ENCODE measurements at places on chromosomes 1 and 21. TPM values are rescaled to one million over a fixed set of nuclear protein-coding genes. Genes with fewer than 3 reads are reported as not detected.

Gene OLFML2B
- polyA plus RNA-seq = 0.07 TPM

GRCh38 chr1:232385221-232385620 lies 244.7 kb downstream of the SIPA1L2 start:
- DNase-seq = no peak
- H3K36me3 ChIP-seq = no peaks in the 10 kb centered on the region
- H3K27ac ChIP-seq = no peak overlapping the region
- H3K4me1 ChIP-seq = no peaks in the 10 kb centered on the region
- no peak overlapping the region for H3K4me3 ChIP-seq

GRCh38 chr1:44621841-44622286 lies 52.4 kb downstream of the TMEM53 start:
- no peak for DNase-seq
- H3K27ac ChIP-seq = no peak overlapping the region
- H3K4me3 ChIP-seq = no peak overlapping the region
- no peaks in the 10 kb centered on the region for H3K27me3 ChIP-seq
- no peaks in the 10 kb centered on the region for H3K36me3 ChIP-seq
- no peaks in the 10 kb centered on the region for H3K4me1 ChIP-seq

Gene LRRC38
- polyA plus RNA-seq = not detected

DNA sequence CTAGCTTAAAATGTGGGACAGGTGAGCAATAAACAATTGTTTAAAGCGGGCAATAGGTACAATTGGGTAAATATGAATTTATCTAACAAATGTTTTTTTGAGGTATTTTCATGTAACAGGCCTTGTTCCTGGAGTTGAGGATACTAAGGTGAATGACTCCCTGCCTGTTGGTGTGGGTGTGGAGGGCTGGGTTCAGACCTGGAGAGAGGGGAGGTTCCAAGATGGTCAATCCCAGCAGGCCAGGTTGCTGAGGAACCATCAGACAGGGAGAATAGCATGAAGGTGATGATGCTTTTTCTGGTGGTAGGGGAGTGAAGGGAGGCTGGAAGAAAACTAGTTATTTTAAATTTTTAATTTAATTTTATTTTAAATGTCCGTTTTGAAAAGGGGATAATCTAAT lies 46.3 kb downstream of the CDC14A start:
- H3K27me3 ChIP-seq = no peaks in the 10 kb centered on the region
- DNase-seq = no peak
- peak overlapping the region; percentile 66 for H3K27ac ChIP-seq
